Activated CD4-positive, alpha-beta T cell treated with anti-CD3 and anti-CD28 coated beads, Interleukin-2, amount 50 U/mL, for 48 hours (primary cell): ENCODE measurements at places on chromosomes 1 and 21.

DNA sequence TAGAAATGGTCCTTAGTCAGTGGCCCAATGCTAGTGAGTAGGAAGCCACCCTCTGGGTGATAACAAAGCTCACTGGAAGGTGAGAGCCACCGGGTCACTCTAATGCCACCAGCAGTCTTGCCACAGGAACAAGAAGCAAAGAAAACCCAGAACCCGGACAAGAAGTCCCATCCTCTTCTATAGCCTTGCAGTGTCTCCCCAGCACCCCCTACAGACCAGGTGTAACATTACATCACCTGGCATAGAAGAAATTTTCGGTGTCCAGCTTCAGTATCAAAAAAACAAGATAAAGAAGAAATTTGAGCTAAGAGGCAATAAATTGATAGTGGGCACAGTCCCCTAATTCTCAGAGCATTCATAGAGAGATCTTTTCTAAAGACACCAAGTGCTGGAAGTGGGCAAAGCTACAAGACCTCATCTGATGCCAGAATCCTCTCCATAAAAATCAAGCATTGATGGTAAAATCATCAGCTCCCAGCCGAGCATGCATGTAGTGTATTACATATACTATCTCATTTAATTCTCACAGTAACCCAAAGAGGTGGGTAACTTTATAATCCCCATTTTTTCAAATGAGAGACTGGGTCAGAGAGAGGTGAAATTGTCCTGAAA, 491.0 kb downstream of the MATN1 start:
- peak; percentile 3 for DNase-seq

- no peak for DNase-seq
Measured at GRCh38 chr1:4702932-4703331, 48.5 kb downstream of the AJAP1 start.

- no peak for DNase-seq
Measured at GRCh38 chr1:204287466-204287891, 72.2 kb downstream of the PLEKHA6 start.

DNA sequence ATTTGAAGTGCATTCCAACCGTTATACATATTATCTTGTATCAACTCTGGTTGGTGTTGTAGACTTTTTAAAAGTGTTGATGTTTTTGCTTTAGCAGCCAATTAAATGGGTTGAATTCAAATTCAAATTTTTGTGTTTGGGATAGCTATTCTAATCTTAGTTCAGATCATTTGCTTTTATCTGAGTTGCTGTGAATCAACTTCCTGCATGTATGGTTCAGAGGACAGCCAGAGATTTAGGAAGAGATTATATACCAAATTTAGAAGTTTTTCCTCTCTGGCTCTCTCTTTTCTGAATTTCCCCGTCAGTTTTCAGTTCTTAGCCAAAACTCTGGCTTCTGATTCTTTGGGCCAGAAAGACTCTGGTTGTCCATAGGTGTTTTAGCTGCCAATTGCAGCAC, 415.5 kb downstream of the NUF2 start:
- DNase-seq: no peak

DNA sequence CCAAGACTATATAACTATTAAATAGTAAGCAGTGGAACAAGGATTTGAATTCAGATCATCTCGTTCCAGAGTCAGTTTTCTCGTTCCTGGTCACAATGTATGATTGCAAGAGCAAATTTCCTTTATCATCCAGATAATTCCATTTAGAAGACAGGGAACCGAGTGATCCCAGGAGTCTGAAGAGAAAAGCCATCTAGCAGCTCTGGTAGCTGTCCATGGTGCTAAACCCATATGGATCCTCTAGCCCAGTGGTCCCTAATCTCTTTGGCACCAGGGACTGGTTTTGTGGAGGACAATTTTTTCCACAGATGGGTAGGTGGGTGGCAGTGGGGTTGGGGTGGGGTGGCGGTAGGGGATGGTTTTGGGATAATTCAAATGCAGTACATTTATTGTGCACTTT, 229.4 kb downstream of the PTPRU start:
- DNase-seq: no peak

- DNase-seq: no peak
Measured at GRCh38 chr1:4411862-4412261, 242.5 kb upstream of the AJAP1 start.
